ENCODE measurements at places on chromosomes 7 and 10.

- DNase-seq = no peak
Measured at GRCh38 chr10:130463876-130464364, 327.7 kb downstream of the GLRX3 start.

DNA sequence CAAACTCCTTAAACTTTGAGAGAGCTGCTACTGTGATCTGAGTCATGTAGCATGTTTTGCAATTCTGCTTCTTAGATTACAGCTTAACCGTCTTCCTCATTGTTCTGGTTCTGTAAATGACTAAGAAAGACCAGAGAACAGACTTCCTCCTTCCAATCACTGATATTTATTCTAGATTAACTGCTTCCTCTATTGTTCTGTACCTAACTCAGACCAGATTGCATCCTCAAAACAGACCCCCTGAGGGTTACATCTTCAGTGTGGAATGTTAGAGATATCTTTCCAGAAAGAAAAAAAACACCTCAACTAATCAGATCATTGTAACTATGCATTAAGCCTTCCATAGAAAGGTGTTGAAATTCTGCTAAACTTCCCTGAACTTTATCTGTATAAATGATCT lies 5.7 kb upstream of the PIP start:
- no peak for DNase-seq

DNA sequence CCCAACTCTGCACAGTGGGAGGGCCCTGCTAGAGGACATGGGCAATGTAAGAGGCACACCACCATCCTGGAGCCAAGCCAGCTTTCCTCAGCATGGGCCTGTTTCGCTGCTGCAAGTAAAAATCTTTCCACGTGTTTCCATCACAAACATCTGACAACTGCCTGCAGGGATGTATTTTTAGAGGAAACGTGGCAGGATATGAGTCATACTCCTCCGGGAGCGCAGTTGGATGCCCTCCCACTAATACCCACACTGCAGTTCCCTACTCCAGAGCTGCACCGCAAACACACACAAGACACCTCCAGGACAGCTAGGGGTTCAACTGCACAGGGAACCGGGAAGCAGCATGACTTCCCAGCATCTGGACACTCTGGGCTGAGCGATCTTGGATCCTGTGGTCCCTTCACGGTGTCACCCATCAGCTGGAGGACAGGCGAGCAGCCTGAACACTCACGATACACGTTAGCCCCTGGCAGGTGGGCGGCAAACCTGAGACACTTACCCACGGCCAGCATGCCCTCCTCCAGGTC lies 26.1 kb downstream of the PLAC9 start:
- DNase-seq = no peak

DNA sequence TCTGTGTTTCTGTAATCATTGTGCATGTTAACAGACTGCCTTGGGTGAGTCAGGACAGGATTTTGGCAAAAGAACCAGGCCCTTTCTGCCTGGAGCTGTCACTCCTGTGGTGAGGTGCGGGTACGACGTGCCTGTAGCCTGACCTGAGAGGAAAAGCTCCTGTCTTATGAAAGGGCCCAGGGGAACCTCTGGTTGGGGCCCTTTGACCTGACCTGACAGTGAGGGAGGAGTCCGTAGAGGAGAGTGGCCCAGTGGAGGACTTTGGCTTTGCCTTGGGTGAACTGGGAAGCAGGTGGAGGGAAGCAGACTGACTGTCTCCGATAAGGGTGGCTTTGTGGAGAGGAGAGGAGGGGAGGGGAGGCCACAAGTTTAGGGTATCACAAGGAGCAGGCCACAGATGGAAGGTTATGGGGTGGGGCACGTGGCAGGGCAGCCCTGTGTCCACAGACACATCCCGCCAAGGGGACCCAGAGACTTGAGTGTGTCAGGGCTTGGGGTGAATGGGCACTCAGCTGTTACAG lies 6.9 kb downstream of the PFKP start:
- no peak for DNase-seq

DNA sequence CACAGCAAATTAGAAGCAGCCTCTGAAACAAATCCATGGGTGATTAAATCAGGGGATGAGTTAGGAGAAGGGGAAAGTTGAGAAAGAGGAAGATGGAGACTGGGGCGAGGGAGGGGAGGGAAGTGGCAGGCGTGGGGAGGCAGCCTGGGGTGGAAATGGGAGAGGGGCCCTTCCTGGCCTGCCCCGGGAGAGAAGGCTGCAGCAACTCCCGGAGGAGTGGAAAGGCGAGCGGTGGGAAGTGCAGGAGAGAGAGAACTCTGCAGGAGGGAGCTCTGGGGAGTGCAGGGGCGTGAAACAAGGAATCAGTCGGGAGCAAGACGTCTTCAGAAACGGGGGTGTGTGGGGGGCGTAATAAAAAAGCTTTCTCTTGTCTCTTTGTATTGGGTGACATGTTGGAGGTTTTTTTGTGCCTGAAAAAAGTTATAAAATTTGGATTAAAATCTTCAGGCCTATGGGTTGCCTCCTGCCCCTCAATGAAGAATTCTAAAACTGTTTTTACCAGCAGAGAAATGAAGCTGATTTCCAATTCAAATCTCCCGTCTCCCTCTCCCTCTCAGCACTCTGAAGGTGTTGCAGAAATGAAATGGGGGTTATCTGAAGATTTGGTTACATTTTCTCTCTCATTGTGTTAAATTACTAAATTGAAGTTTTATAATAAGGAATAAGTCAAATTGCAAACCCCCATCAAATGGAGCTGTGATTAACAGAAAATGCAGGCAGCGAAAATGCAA lies 4.7 kb upstream of the UNCX start:
- DNase-seq = no peak

DNA sequence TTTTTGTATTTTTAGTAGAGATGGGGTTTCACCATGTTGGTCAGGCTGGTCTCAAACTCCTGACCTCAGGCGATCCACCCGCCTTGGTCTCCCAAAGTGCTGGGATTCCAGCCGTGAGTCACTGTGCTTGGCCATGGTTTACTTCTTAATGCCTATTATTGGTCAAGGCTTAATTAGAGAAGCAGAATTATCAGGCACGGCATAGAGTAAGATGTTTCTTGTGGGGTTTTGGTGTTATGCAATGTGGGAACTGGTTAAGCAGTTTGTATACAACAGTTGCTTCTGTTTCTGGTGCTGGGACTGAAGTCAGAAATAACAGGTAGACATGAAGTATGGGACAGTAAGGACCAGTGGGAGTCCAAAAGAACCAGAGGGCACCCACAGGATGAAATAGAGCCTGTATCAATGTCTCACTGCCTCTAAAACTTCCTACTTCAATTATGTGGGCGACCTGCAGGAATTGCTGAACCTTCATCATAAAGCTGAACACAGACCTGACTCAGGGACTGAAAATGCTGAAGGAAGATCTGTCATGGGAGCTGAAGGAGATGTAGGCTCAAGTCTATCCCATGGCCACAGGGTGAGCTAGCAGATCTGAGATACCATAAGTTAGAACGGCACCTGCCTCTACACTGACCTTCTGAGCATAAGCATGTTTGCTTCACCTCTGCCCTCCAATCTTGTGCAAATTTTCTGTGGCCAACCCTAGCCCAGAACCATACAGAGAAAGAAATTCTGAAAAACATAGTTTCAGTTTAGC lies 38.3 kb upstream of the VCL start:
- no peak for DNase-seq

DNA sequence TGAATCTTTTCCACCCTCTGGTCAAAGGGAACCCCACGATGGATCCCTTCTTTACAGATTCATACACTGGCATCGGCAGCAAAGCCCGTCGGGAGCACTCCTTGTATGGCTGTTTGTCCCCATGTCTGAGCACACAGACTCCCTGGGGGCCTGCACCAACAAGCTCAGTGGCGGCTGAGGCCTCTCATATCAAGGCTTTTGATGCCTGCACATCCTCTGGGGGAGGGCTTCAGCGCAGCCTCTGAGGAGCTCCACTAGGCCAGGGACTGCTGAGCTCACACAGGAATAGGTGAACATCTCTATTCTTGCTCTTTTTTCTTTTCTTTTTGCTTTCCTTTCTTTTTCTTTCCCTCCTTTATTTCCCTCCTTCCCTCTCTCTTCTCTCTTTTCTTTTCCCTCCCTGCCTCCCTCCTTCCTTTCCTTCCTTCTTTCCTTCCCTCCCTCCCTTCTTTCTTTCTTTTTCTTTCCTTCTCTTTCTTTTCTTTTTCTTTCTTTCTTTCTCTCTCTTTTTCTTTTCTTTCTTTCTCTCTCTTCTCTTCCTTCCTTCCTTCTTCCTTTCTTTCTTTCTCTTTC lies 174.6 kb downstream of the CCDC3 start:
- DNase-seq = no peak

DNA sequence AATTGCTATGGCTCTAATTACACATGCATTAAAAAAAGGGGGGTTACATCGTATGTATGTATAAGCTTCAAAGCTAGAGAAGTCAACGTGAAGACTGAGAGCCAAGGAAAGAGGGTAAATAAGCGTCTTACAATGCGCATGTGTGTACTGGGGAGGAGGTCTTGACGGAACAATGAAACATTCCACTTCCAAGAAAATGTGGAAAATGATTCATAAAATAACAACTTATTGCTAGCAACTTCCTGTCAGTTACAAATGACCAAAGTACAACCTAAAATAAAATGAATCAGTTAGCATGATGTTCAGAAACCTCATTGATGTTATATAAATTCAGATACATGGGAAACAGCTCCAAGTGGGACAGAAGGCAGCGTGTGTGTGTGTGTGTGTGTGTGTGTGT lies 104.1 kb upstream of the RHEB start:
- DNase-seq = no peak

GRCh38 chr10:60163786-60164185 lies 225.9 kb downstream of the ANK3 start:
- DNase-seq = no peak

DNA sequence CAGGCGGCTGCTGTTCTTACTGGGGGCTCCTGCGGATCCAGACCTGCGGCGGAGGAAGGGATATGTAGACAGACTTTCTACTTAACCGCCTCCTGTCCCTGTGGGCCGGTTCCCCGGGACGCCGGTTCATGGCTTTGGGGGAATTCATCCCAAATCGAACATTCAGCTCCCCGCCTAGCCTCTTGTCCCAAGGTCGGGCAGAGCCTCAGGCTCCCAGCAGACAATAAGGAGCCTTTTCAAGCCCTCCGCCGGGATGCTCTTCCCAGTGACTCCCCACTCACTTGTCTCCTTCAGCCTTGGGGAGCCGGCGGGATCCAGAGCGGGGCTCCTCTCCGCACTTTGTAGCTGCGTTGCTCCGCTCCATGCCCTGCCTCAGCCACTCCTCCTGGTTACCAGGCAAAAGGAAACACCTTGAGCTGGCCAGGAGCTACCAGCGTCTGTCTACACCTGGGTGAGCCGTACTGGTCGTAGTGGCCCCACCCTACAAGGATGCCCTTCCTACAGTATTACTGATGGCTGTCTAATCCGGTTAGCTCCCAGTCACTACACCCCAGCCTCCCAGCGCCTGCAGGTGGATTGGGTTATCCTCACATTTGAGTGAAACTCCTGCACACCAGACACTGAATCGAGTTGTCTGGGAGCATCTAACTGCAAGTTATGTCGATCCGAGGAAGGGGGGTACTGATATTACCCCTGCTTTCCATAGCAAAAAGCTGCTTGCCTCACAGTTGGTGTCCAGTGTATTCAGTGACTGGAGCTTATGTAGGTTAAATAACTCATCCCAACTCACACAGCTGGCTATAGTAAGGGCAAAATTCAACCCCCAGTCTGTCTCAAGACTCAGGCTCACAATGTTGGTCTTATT lies at the start of gene C10orf95:
Gene C10orf95, minus strand, starts transcription at position 439 of the 865 bp plus-strand sequence. CDS start 450 bp downstream, outside the sequence.
- DNase-seq = no peak
